GDM1 (cell line): ENCODE measurements at places on chromosomes 7 and 10.

GRCh38 chr7:91892821-91893340 is 12.4 kb upstream of the MTERF1 start:
- DNase-seq = no peak

DNA sequence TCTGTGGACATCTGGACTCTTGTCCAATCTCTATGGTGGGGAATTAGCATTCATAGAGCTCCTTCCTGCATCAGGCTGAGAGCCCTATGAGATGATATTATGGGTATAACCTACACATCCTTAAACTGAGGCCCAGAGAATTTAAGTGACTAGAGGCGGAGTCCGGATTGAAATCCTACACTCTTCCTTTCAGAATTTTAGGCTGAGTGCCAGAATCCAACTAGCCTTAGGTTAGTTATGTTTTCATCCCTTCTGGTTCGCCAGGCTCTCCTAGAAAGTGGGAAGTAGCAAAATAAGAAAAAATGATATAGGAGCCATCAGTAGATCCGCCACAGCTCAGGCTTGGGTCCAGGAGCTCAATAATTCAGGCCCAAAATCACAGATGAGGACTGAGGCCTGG is 212.5 kb downstream of the GLI3 start:
- DNase-seq = no peak

- DNase-seq = no peak
These were observed 687 bp upstream of the DKK1 start for GRCh38 chr10:52313256-52313932.

DNA sequence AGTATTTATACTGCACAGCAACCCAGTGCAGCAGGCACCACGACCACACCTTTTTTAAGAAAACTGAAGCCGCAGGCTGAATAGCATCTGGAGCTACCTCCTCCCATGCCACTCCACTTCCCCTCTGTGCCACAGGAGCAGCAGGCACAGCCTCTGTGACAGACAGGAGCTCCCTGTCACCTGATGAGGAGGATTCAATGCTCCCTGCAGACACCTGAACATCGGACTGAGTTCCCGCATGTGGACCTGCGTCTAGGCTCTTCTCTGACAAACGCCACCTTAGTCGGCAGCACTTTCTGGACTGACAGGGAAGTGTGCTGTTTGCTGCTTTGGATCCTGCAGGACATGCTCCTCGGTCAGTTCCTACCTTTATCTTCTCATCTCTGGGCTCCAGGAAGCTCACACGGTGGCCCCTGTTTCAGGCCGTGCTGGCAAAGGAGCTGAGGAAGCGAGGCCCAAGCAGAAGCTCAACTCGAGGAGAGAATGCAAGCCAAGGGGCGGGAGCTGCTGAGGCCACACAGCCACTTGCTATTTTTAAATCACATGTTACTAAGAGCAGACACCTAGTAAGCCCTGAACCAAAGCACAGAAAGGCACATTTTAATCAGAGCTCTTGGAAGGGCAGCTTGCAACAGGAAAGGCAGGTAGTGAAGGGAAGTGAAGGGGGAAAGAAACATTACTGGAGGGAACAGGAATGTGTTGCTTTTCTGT is 56.6 kb downstream of the VOPP1 start:
- no peak for DNase-seq

DNA sequence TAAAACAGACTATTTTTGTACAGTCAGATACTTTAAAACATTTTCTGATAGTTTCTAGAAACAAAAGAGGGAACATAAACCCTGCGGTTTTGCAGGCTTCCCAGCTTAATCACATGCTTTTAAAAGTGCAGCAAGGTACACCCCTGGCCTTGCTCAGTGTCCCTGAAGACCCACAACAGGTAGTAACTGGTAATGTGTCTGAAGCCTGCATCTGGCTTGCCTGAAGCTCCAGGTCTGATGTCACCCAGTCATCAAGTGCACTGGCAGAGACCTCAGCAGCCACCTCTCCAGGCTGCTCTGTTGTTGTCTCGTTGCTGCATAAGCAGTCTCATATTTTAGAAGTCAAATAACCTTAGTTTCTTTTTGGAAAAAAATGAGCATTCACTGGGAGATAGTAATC is 376.1 kb upstream of the MTPN start:
- no peak for DNase-seq
